ENCODE measurements at places on chromosomes 12 and 14.

DNA sequence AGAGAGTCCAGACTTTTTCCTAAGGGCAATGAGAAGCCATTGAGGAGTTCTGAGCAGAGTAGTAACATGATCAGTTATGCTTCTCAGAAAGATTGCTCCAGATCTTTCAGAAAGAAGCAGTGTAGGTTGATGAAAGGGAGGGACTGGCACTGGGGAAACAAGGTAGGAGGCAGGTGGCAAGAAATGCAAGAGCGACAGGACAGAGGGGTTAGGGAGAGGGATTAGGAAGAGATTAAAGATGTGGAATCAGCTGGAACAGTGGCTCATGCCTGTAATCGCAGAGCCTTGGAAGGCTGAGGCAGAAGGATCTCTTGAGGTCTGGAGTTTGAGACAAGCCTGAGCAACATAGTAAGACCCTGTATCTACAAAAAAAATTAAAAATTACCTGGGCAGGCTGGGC lies 3.4 kb downstream of the CDCA3 start:
- DNase-seq = no peak

- DNase-seq = no peak
Observed at GRCh38 chr12:96780330-96780729, 126.7 kb upstream of the NEDD1 start.

GRCh38 chr12:11953523-11953922 lies 117.2 kb upstream of the BCL2L14 start:
- no peak for DNase-seq

- no peak for DNase-seq
Observed at GRCh38 chr12:24244231-24244630, 294.8 kb upstream of the SOX5 start.

- peak; percentile 35 for DNase-seq
Observed at GRCh38 chr12:47744005-47744651, 14.6 kb downstream of the RAPGEF3 start.

DNA sequence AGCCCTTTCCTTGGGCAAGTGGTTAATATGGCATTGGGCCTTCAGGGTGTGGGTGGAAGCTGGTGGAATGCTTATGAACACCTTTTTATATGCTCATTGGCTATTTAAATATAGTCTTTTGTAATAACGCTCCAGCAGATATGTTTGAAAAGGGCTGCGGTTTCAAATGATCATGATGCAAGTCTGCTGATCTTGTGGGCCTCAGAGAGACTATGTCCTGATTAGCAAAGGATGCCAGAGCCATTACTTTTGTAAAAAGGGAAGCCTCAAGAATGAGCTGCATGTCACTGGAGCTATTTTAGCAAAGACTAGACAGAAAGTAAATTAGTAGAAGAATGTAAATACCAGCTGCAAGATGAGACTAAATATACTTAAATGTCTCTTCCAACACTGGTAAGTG lies 200.5 kb downstream of the GXYLT1 start:
- no peak for DNase-seq

DNA sequence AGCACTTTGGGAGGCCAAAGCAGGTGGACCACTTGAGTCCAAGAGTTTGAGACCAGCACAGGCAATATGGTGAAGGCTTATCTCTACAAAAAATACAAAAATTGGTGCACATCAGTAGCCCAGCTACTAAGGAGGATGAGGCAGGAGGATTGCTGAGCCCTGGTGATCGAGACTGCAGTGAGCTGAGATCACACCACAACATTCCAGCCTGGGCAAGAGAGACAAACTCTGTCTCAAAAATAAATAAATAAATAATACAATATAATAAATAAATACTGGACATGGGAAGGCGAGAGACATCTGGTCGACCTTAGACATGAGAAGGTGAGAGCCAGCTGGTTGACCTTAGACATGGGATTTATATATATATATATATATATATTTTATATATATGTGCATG lies 119.8 kb upstream of the SLC38A4 start:
- no peak for DNase-seq

DNA sequence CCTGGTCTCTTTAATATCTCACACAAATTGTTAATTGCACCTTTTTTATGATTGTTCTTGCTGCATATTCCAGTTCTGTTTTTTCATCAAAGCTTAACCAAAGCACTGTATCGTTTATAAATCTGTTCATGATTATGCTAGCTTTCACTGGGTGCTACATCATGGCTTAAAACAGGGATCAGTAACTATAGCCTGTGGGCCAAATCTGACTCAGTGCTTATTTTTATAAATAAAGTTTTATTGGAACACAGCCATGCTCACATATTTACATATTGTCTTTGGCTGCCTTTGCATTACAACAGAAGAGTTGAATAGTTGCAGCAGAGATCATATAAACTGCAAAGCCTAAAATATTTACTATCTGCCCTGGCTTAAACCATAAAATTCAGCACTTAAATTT lies 183.4 kb upstream of the NRXN3 start:
- no peak for DNase-seq

GRCh38 chr12:108477055-108477880 lies 37.8 kb upstream of the FICD start:
- no peak for DNase-seq

DNA sequence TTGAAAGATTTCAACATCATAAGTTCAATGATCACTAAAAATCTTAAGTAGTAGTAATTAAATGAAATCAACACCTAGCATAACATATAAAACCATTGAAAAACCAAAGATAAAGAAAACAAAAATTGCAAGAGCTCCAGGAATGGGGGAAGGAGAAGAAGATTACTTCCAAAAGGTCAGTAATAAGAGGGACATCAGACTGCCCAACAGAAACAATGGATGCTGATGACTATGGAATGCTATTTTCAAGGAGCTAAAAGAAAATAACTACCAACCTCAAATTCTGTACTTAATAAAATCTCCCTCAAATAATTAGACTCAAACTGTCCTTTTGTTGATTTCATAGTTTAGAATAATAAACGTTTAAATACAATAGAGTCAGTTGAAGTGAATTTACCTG lies 314.5 kb upstream of the LMO3 start:
- no peak for DNase-seq

DNA sequence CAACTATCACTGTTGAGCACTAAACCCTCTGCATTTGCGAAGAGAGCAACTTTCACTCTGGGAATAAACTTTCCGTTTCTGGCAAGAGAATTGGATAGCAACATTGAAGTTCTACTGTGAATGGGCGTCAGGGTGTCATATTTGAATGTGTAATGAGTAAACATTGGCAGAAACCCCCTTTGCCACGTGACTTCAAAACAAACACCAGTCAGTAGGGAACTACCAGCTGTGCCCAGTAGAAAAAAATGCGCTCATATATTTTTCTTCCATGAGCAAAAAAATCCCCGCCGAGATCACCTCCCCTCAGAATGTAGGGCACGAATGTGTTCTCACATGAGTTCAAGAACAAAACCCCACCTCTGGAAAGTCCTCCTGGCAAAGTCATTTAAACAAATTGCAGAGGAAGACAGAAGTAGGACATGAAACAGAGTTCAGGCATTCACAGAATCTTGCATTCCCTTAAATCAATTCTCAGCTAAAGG lies 80.6 kb downstream of the BTG1 start:
- DNase-seq = peak; percentile 10

- no peak for DNase-seq
Observed at GRCh38 chr12:60266381-60266852, 670.6 kb downstream of the SLC16A7 start.
